Naive B cell (primary cell): ENCODE measurements at places on chromosomes 6 and 20. TPM values are rescaled to one million over a fixed set of nuclear protein-coding genes. Genes with fewer than 3 reads are reported as not detected.

DNA sequence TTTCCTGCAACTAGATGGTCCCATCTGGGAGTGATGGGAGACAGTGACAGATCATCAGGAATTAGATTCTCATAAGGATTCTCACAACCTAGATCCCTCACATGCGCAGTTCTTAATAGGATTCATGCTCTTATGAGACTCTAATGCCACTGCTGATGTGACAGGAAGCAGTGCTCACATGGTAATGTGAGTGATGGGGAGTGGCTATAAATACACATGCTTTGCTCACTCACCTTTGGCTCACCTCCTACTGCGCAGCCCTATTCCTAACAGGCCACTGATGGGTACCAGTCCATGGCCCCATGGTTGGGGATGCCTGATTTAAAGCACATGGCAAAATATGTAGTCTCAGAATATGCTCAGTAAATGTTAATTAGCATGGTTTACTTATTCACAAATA is 80.6 kb upstream of the MBOAT1 start:
- no peak for DNase-seq

Gene SLC35D3
- not detected for polyA plus RNA-seq

Gene TMEM170B
- polyA plus RNA-seq, result 0.30 TPM

Gene CNPY3
- polyA plus RNA-seq, result 153 TPM

GRCh38 chr6:79246891-79247290 is 12.4 kb upstream of the HMGN3 start:
- DNase-seq, result no peak

DNA sequence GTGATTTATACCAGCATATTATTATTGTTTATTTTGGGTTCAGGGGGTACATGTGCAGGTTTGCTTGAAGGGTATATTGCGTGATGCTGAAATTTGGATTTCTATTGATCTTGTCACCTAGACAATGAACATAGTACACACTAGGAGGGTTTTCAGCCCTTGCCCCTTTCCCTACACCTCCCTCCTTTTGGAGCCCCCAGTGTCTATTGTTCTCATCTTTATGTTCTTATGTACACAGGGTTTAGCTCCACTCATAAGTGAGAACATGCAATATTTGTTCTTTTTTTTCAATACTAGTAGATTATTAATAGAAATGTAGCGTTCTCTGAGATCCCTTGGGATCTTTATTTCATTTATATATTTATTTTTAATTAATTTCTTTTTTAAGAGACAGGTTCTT is 79.2 kb upstream of the MRAP2 start:
- no peak for DNase-seq

DNA sequence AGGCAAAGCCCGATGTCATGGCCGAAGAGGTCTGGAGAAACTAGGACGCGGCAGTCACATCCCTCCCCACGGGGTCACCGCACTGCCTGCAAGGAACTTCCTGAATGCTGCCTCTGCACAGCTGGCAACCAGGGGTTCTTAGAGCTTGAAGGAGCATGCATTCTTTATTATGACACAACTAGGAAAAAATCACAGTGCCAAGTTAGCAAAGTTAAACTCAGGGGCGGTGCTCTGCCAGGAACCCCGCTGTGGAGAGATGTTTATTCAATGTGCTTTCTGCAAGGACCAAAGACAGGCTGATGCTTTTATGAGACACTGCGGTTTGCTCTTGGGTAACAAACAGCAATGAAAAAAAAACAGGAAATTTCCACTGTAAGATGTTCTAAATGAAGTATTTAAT is 287.3 kb upstream of the FOXQ1 start:
- DNase-seq, result no peak

DNA sequence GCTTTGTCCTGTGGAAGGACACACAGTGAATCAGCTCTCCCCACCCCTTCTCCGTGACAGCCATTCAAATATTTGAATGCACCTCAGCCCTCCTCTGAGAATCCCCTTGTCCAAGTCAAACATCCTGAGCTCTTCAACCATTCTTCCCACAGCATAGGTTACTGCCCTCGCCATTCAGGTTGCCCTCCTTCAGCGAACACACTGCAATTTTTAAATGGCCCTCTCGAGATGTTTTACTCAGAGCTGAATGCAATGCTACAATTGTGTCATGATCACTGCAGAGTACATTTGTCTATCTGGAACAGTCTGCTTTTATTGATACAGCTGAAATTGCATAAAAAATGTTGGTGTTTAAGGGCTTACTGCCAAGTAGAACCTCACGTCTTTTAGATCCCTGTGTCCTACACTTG is 48.9 kb downstream of the SLC2A12 start:
- no peak for DNase-seq

GRCh38 chr6:53446151-53446550 is 97.4 kb upstream of the ELOVL5 start:
- DNase-seq, result no peak
